ENCODE measurements at places on chromosomes 7 and 10.

GRCh38 chr10:5509236-5509635, 9.9 kb upstream of the CALML5 start:
- no peaks in the 10 kb centered on the region for H3K27me3 ChIP-seq
- H3K4me1 ChIP-seq: peaks cover 5% of the 10 kb centered on the region
- no peaks in the 10 kb centered on the region for H3K36me3 ChIP-seq
- no peak overlapping the region for H3K4me3 ChIP-seq
- no peak overlapping the region for H3K27ac ChIP-seq

DNA sequence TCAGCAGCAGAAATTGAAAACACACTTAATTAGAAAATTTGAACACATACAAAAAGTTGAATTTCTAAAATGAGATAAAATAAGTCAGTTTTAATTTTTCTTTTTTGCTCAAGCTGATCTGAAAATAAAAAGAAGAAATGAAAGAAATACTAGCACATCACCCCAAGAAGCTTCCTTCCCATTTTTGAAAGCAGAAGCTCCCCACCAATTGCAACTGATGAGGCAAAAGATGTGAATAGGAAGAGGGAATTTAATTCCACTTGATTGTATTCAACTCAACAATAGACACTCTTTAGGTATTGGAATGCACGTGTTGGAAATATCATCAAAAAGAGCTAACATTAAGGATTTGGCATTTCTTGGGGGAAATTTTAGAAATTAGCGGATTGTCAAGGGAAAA, 175.8 kb downstream of the TRIL start:
- no peak overlapping the region for H3K27ac ChIP-seq
- H3K4me3 ChIP-seq: no peak overlapping the region
- H3K27me3 ChIP-seq: no peaks in the 10 kb centered on the region
- H3K4me1 ChIP-seq: peaks cover 24% of the 10 kb centered on the region
- DNase-seq: no peak
- H3K36me3 ChIP-seq: no peaks in the 10 kb centered on the region

- DNase-seq: no peak
- no peaks in the 10 kb centered on the region for H3K4me1 ChIP-seq
- no peaks in the 10 kb centered on the region for H3K27me3 ChIP-seq
- H3K27ac ChIP-seq: no peak overlapping the region
Observed at GRCh38 chr7:14690486-14690885, 212.1 kb downstream of the DGKB start.

- H3K27ac ChIP-seq: no peak overlapping the region
- no peaks in the 10 kb centered on the region for H3K4me1 ChIP-seq
- no peaks in the 10 kb centered on the region for H3K36me3 ChIP-seq
- DNase-seq: no peak
Observed at GRCh38 chr10:97086530-97086929, 99.2 kb downstream of the SLIT1 start.

DNA sequence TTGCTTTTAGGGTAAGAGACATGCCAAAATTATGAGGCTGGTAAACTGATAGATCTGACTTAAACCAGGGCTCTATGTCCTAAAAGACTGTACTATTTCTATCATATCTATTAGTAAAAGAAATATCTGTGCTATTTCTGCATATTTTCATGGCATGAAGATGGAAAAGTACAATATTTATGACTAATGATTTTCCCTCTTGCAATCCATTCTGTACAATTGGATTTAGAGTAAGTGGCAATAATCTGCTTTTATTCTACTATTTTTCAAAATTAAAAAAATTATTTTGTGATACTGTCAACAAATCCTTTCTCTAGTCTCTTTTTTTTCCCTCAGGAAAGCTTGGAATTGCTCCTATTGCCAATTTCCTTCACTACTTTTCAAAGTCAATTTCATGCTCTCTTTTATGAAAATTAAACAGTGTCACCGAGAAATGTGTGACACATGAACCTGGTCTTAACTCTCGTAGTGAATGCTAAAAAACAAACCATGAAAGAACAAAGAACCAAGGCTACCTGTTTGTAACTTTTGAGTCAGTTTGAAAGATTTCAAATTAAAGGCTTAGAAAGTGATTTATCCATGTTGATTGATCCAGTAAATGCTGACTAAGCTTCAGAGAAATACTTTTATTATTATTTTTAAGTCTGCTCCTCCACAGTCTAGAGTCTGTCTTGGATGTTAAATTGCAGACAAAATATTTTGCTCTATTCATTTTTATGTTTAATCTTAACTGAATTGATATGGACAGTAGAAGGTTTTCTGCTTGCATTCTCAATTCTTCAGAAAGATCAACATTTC, 262.7 kb upstream of the CHRM2 start:
- H3K27me3 ChIP-seq: no peaks in the 10 kb centered on the region
- H3K4me1 ChIP-seq: no peaks in the 10 kb centered on the region
- H3K4me3 ChIP-seq: no peak overlapping the region
- no peak overlapping the region for H3K27ac ChIP-seq
- H3K36me3 ChIP-seq: no peaks in the 10 kb centered on the region
